ELR (cell line): ENCODE measurements at places on chromosomes 5 and 9.

GRCh38 chr5:155598552-155598951 is 585.0 kb downstream of the KIF4B start:
- DNase-seq: no peak

- no peak for DNase-seq
Measured at GRCh38 chr5:152113401-152113800, 188.8 kb upstream of the GLRA1 start.

GRCh38 chr9:115118879-115119218 is 892 bp upstream of the TNC start:
- peak; percentile 98 for DNase-seq

DNA sequence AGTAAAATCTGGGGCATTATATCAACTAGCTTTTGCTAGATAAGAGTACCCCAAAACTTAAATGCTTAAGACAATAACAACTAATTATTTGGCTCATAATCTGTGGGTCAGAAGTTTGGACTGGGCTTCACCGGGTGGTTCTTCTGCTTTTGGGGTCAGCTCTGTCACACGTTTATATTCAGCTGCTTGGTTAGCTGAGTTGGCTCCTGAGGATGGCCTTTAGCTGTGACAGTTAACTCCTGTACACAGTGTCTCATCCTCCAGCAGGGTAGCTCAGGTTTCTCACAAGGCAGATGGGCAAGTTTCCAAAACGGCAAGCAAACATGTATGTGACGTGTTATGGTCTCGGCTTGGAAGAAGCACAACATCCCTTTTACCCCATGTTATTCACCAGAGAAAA is 488.2 kb downstream of the TLE4 start:
- DNase-seq: no peak

DNA sequence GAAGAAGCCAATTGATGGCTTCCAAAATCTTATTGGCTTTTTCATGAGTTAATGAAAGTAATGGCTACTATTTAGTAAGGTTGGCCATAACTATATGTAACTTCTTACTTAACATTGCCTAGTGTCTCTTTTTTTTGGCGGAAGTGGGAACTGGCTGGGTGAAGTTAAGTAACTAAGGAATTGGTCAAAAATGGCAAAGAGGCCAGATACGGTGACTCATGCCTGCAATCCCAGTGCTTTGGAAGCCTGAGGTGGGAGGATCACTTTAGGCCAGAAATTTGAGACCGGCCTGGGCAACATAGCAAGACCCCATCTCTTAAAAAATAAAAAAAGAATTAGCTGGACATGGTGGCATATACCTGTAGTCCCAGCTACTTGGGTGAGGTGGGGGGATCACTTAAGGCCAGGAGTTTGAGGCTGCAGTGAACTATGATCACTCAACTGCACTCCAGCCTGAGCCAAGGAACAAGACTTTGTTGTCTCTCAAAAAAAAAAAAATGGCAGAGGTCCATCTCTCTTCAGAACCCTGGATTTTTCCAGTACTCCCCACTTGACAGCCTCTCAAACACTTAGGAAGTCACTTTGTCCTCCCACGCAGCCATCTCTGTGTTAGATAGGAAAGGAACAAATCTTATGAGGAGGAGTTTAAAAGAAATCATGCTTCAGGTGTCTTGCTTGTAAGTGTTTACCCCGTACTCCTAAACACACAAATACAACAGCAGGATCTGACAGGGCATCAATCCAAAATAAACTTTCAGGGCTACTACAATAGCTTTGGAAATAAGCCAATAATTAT is 75.7 kb downstream of the TEK start:
- DNase-seq: no peak

DNA sequence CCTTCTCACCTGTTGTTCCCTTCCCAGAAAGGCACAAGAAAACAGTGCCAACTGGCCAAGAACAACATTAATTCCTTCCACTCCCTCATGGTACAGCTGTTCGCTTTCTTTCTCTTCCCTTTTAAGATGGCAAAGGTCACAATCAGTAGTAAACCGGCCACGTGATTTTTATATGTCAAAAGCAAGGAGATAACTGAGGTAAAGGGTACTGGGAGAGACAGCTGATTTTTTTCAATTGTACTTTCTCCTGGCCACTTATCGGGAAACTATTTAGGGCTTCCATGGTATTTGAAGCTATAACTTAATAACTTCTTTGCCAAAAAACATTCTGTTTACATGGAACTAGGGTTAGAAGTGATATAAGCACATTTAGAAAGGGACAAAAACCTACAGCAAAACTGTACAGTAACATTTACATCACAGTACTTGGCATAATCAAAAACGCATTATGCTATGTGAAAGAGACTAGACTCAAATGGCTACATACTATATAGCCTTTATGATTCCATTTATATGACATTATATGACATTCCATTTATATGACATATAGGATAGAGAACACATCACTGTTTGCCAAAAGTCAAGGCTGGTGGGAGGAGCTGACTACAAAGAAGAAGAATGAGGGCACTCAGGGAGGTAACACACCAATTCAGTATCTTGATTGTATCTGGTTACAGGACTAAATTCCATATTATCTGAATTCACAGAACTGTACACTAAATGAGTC is 24.8 kb downstream of the PLPP1 start:
- peak; percentile 17 for DNase-seq

DNA sequence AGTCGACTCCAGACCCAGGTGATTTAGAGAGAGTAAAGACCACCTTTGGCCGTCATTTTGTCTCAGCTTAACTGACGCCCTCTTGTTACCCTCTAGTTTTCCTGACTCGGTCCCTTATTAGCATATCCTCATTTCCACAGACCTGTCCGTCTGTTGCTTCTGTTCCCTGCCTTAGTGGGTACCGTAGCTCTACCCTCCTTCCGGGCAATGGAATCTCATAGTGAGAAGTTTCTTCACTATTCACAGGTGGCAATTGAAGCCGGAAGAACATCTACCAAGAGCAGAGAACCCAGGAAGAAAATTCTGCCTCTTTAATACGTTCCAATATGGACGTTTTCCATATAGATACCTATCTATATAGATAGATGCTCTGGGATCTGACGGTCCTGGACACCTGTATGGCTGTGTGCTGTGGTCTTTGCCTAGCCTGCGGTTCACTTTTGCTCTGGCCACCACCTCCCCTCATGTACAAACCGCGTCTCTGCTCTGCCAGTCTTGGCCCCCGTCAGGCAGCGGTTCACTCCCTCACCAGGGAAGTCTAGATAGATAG is 652 bp upstream of the TMEM161B start:
- peak; percentile 24 for DNase-seq
